ENCODE measurements at places on chromosomes 3 and 15.
A peak's percentile ranks its signal among the peaks of the same experiment; 100 is the strongest.

DNA sequence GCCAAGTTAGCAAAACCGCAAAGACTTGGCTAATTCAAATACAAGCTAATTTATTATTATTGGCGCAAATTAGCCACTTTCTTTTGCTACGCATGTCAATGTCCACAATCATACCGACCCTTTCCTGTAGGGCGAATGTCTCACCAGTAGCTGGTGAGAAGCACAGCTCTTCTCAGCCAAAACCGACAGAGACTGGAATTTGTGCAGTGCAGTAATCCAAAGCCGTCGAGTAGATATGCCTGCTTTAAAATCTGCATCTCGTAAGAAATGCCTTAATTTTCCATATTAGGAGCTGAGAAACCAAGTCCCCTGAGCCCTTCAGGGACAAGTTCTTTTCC is 614 bp upstream of the MINDY2 start:
- no peak for DNase-seq

GRCh38 chr15:76871930-76872329 is 33.2 kb downstream of the SCAPER start:
- no peak for DNase-seq

DNA sequence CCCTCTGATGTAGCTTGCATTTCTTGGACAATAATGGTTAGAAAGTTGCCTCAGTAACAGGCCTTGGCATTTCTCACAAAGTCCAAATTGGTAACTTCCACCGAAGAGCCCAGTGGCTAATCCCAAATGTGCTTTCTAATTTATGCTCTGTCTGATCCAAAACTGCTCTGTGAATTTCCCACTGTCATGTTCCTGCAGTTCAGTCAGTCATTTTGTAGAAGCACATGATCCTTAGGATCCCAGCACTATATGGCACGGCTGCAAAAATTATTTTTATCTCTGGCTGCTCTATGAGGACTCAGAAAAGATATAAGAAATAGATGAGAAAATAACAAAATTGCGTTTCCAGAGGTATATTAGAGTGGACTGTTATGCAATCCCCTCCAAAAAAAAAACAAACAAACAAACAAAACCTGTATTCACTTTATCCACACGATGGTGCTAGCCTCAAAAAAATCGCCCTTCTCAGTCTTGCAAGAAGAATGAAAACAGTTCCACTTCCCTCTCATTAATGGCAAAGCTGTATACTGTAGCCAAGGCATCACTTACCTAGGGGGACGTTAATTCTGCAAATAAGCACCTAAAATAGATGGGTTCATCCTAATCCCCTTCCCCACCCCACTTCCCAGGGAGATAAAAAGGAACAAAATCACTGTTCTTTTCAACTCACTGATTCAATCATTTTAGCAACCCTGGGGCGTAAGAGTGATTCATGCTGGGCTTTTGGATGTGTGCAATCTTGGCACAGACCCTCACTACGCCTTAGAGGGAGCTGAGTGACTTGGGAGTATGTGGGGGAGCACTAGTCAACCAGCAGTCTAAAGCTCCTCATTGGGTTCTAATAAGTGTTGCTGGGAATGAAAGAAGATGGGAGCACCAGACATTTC is 61.3 kb downstream of the TMCO5A start:
- DNase-seq: peak; percentile 72

GRCh38 chr3:57756528-57757401 is 656 bp downstream of the SLMAP start:
- DNase-seq: no peak

DNA sequence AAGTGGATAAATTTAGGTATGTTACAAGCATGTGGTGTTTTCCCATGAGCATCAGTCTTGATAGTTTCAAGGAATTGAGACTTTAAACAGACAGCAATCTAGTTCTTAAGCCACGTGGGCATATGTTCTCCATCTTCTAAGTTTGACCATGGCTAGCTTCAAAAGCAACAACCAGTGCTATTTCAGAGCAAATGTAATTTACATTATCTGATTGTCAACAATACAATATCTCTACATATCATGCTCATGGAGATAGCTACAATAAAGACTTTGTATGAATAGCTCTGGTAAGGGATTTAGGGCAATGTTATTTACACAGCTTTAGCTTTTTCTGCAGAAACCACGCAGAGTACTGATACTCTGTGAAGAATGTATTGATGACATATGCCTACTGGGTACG is 38.8 kb upstream of the PDZRN3 start:
- DNase-seq: no peak

DNA sequence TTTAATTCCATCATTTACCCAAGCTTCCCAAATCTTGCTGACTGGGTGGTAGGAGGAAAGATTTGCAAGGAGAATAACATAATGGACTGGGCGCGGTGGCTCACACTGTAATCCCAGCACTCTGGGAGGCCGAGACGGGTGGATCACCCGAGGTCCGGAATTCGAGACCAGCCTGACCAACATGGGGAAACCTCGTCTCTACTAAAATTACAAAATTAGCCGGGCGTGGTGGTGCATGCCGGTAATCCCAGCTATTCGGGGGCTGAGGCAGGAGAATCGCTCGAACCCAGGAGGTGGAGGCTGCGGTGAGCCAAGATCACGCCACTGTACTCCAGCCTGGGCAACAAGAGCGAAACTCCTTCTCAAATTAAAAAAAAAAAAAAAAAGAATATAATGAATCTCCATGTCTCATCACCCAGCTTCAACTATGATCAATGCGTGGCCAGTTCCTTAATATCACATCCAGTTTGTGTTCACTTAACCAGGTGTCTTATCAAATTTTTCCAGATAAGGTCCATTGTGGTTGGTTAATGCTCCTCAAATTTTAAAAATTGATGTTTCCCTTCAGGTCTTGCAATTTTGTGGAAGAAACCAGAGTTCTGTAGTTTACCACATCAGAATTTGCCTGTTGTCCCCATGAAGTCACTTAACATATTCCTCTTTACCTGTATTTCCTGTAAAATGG is 1.3 kb upstream of the ABCF3 start:
- no peak for DNase-seq

- DNase-seq: no peak
These were observed 318.4 kb downstream of the LPP start for GRCh38 chr3:188472336-188472735.

GRCh38 chr3:42486814-42487565 is 15.5 kb upstream of the VIPR1 start:
- no peak for DNase-seq

DNA sequence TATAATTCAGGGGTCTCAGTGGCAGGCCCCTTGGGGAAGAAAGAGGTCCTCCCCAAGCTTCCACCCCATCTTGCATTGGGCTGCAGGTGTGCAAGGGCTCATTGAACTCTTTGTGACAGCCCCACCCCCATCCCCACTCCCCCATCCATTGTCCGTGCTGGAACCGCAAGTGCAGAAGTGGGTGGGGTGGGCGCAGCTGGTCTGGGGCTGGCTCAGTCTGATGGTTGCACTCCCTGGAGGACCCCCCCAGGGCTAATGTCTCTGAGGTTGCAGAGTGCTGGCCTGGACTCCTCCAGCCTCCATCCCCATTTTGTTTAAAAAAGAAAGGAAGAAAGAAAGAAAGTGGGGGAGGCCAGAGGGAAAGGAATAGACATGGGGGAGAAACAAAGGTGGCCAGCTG is 42.3 kb upstream of the ARL8B start:
- no peak for DNase-seq

- DNase-seq: peak; percentile 66
These were observed 597 bp upstream of the CAMK1 start for GRCh38 chr3:9770276-9770812.

DNA sequence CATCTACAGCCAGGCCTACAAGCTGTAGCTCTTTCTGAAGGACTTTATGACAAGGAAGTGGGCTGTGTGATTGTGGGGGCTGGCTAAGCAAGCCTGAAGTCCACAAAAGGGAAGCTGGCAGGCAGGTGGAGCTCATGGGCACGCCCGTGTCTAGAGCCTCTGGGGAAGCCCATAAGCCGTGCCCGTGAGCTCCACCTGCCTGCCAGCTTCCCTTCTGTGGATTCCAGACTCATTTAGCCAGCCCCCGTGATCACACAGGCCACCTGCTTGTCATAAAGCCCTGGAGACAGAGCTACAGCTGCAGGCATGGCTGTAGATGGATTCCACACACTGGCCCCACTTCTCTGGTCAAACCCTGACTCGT is 15.2 kb downstream of the EFCC1 start:
- peak; percentile 37 for DNase-seq

- DNase-seq: no peak
These were observed 36.3 kb upstream of the TMEM42 start for GRCh38 chr3:44825264-44825925.

DNA sequence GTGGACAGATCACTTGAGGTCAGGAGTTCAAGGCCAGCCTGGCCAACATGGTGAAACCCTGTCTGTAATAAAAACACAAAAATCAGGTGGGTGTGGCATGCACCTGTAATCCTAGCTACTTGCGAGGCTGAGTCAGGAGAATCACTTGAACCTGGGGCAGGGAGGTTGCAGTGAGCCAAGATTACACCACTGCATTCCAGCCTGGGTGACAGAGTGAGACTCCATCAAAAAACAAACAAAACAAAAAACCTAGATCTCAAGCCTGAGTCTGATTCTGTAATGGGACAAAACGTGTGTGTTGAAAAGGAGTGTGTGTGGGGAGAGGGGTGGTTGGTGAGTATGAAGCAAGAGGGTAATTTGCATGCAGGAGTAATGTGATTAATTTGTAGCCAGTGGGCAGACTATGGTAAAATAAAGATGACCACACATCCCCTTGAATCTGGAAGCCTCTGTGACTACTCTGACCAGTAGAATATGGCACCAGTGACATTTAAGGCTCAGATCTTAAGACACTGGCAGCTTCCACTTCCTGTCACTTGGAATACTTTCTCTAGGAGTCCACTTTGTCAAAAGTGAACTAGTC is 18.4 kb upstream of the OPA1 start:
- no peak for DNase-seq

DNA sequence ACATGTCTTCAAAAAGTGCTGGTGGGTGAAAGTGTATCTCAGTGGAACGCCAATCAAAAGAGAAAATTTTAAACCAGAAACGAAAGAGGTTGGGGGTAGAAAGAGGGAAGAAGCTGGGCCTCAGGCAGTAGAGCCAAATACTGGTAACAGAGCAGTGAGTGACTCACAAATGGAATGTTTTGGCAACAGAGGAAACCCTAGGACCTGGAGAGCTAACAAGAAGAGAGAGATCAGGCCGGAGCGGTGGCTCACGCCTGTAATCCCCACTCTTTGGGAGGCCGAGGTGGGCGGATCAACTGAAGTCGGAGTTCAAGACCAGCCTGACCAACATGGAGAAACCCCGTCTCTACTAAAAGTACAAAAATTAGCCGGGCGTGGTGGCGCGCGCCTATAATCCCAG is 450.8 kb upstream of the NAALADL2 start:
- no peak for DNase-seq

DNA sequence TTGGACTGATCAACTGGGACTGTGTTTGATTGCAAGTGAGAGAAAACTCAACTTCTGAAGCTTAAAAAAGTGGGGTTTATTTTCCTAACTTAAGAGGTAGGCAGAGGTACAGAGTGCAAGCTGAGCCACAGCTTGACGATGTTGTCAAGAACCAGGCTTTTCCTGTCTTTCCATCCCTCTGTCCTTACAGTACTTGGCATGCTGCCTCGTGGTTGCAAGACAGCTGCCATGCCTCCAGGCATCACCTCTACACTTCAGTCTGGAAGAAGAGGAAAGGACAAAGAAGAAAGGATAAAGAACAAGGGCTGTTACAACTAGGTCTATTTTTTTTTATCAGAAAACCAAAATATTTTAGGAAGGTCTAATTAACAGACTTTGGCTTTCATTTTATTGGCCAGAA is 51.8 kb upstream of the GALNT15 start:
- DNase-seq: no peak

DNA sequence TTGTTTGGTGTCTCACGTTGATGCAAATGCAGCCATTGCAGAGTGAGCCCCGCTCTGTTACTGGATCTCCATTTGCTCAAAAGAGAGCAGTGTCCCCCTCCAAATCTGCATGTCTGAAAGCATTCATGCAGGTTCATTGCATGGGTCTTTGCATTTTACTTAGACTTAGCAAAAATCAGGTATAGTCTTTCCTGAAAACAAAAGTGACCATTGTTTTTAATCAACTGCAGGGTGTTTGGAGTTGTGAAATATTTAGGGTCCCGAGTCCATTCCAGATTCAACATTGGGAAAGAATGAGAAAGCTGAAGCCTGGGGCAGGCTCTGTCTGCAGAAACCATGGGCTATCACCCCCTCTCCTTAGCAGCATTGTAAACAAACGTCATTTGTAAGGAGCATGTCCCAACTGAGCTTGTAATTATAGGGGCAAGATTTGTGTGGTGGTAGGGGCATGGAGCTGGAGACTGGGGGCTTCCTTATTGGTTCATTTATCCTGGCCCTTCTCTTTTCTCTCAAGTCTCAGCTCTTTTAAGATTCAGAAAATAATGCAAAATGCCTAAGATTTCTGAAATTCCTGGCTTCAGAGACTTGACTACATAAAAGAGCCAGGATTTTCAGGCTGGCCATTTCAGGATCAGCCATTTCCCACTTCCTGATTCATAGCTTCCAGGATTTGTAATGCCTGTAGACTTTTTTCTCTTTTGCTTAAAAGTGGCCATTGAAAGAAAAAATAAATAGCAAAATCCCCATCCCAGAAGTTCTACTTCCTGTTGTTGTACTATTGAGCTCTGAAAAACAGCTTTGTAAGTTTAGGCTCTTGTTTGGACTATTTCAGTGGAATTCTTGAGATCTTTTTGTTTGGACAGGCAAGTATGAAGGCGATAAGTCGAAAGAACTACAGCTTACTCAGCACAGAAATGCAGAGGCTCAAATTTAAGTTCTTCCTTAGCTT is 23.0 kb downstream of the IGF1R start:
- no peak for DNase-seq

GRCh38 chr15:58761010-58761388 is 10.1 kb upstream of the MINDY2 start:
- DNase-seq: no peak

DNA sequence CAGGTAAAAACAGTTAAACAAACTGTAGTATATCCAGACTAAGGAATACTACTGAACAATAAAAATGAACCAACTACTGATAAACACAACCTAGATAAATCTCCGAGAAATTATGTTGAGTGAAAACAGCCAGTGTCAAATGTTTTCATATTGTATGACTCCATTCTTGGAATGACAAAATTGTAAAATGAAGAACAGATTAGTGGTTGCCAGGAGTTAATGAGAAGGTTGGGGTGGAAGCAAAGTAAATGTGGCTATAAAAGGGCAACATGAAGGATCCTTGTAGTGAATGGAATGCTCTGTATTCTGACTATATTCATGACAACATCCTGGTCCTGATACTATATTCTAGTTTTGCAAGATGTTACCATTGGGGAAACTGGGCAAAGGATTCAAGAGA is 27.5 kb upstream of the ACKR4 start:
- no peak for DNase-seq

DNA sequence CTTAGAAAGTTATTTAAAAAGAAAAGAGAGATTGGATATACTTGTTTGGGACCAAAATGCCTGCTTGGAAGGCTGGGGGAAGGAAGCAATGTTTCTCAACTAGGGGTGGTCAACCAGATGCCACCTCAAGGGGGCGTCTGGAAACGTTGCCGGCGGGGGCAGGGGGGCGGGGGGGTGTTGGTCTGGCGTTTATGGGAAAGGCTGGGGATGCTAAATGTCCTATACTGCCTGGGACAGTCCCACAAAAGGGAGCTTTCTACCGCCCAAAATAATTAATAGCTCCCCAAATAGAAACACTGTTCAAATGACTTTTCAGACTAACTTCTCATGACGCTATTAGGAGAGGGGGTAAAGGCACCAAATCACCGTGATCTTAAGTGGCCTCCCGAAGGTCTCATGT is 2.2 kb downstream of the POLG start:
- no peak for DNase-seq
